HS-5 (cell line): ENCODE measurements at places on chromosomes 5 and 9.

DNA sequence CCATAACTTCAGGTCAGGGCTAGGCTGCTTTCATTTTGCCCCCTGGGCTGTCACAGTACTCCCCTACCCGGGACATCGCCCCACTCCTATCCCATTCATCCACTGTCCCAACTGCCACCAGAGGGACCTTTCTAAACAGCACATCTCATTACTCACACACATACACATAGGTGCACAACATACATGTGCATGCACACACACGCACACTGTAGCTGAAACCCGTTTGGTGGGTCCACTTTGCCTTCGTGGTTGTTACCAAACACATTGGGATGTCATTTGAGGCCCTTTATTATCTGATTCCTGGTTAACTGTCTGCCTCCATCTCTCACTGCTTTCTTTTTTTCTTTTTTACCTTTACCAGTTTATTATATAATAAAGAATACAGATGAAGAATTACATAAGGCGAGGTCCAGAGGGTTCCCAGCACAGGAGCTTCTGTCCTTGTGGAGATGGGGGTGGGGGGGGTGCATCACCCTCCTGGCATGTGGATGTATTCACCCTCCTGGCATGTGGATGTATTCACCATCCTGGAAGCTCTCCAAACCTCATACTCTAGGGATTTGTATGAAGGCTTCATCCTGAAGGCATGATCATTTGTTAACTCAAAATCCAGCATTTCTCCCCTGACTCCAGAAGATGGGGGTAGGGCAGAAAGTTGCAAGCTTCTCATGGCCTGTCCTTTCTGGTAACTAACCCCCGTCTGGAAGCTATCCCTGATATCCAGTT is 186.0 kb downstream of the GOLPH3 start:
- DNase-seq, result peak; percentile 100

DNA sequence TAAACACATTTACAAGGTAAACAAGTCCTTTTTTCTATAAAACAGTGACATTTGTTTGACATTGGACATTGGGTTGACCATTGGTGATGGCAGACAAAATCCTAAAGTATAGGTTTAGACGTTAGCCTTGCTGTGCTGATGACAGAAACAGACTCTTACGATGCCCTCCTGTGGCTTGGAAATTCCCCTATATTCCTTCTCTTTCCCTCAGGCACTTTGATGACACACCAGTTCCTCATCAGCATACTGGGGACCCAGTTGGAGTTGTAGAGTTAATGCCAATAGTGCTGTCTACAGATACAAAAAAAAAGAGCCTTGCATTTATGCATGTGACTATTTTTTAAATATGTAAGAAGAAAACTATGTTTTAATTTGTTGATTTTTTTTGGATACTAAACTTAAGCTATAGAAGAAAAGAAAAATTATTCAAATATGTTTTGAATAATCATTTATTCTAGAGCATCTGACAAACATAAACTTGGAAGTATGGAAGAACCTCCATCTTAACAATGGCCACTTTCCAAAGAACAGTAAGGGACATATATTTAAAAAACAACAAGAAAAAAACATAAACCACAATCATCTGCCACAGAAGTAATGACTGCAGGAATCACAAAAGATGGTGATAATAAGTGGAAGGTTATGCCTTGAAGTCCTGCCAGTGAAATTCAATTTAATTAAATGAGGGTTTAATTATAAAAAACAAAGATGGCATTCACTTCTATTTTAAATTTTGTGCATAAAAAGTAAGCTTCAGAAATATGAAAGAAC is 75.6 kb upstream of the SNCAIP start:
- DNase-seq, result peak; percentile 4

DNA sequence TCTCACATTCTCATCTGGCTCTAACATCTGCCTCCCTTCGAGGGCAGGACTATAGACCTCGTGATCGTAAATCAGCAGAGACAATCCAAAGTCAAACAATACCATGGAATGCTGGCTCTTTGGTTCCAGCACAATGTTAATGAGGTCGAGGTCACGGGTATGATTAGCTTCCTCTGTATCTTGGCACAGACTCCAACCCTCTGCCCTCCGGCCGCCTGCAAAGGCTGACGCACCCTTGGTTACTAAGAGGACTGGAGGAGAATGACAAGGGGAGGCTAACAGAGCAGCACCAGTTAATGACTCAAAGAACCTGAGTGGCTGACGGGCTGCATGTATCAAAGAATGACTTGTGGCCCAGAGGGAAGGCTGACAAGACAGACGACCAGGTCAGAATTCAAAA is 10.1 kb downstream of the LHFPL2 start:
- DNase-seq, result peak; percentile 96

GRCh38 chr5:167507463-167508233 is 783.8 kb upstream of the WWC1 start:
- no peak for DNase-seq
